Neural crest cell (in vitro differentiated cells): ENCODE measurements at places on chromosomes 3 and 15. TPM values are rescaled to one million over a fixed set of nuclear protein-coding genes. Genes with fewer than 3 reads are reported as not detected.

The BUB1B gene
- 95.8 and 96.6 TPM in 2 replicates for total RNA-seq

The KLHL6 gene
- total RNA-seq: 0.11 and 0.12 TPM in 2 replicates

The PSTPIP1 gene
- total RNA-seq: 0.84 and 1.5 TPM in 2 replicates

The PLCH1 gene
- 21.4 and 22.4 TPM in 2 replicates for total RNA-seq

The ARL14 gene
- total RNA-seq: not detected in 2 replicates

GRCh38 chr15:65841121-65841930 lies 28.0 kb upstream of the RAB11A start:
- no peaks in the 10 kb centered on the region for H3K27me3 ChIP-seq
- H3K27ac ChIP-seq: no peak overlapping the region
- peaks cover 13% of the 10 kb centered on the region for H3K4me1 ChIP-seq
- no peaks in the 10 kb centered on the region for H3K36me3 ChIP-seq
- DNase-seq: no peak
- no peak overlapping the region for H3K4me3 ChIP-seq

DNA sequence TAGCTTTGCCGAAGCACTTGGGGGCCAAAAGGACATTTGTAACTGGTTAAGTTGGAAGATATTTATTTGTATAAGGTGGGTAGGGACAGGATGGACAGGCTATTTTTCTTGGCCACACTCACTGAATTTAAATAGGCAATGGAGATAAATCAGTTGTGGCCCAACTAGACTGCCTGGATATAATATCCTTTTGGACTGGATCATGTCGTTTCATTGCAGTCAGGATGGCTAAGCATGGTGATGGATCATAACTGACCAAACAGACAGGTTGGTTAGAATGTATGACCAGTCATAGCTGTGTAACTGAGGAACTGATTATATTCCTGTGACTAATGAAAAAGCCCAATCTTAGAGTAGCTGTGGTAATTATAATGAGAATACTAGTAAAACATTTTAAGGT lies 284.0 kb downstream of the LPP start:
- H3K27me3 ChIP-seq: no peaks in the 10 kb centered on the region
- peaks cover 17% of the 10 kb centered on the region for H3K4me1 ChIP-seq
- no peak overlapping the region for H3K4me3 ChIP-seq
- no peak for DNase-seq
- H3K36me3 ChIP-seq: peaks cover 2% of the 10 kb centered on the region
- no peak overlapping the region for H3K27ac ChIP-seq

- peaks cover 9% of the 10 kb centered on the region for H3K36me3 ChIP-seq
- DNase-seq: no peak
- no peaks in the 10 kb centered on the region for H3K27me3 ChIP-seq
- H3K4me3 ChIP-seq: no peak overlapping the region
- H3K27ac ChIP-seq: no peak overlapping the region
Measured at GRCh38 chr3:51408813-51409212, 17.7 kb downstream of the RBM15B start.

GRCh38 chr3:134054881-134055280 lies 25.2 kb upstream of the SLCO2A1 start:
- H3K27me3 ChIP-seq: no peaks in the 10 kb centered on the region
- H3K4me1 ChIP-seq: peaks cover 36% of the 10 kb centered on the region
- no peak overlapping the region for H3K4me3 ChIP-seq
- no peak overlapping the region for H3K27ac ChIP-seq

GRCh38 chr3:98029083-98029482 lies 6.0 kb downstream of the GABRR3 start:
- H3K4me1 ChIP-seq: no peaks in the 10 kb centered on the region
- no peaks in the 10 kb centered on the region for H3K36me3 ChIP-seq
- no peak overlapping the region for H3K27ac ChIP-seq
- peaks cover 7% of the 10 kb centered on the region for H3K27me3 ChIP-seq
- DNase-seq: no peak

DNA sequence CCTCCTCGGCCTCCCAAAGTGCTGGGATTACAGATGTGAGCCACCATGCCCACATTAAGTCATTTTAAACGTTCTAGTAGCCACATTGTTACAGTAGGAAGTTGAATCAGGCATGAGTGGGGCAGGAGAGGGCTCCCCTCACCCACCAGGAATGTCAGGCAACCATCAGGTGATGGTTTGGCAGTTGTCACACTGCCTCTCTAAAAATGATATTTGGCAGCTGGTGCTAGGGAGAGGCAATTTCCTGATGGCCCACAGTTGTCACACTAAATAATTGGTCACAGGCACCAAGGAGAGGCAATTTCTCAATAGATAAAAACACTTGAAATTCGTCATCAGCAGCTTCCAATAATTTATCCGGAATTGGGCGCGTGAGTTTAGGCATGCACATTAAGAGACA lies 79.2 kb upstream of the ABHD2 start:
- peaks cover 4% of the 10 kb centered on the region for H3K27me3 ChIP-seq
- no peak overlapping the region for H3K27ac ChIP-seq
- no peaks in the 10 kb centered on the region for H3K4me1 ChIP-seq
- no peak for DNase-seq

- no peak overlapping the region for H3K27ac ChIP-seq
- H3K4me3 ChIP-seq: no peak overlapping the region
- no peaks in the 10 kb centered on the region for H3K27me3 ChIP-seq
- DNase-seq: no peak
Measured at GRCh38 chr3:50015918-50016317, 72.8 kb upstream of the RBM5 start.
